Stimulated activated naive CD4-positive, alpha-beta T cell (primary cell): ENCODE measurements at places on chromosomes 16 and 17.

- no peak for DNase-seq
Measured at GRCh38 chr16:50684823-50685461, 3.8 kb upstream of the SNX20 start.

- DNase-seq: peak; percentile 96
Measured at GRCh38 chr17:16438557-16439302, 23.4 kb downstream of the TRPV2 start.

GRCh38 chr16:84367297-84367680, 1.0 kb upstream of the ATP2C2 start:
- no peak for DNase-seq

- no peak for DNase-seq
Measured at GRCh38 chr17:3917391-3917931, 1.2 kb upstream of the P2RX1 start.
